Lower leg skin (tissue), 4 donors: ENCODE measurements at places on chromosomes 11 and 22.

DNA sequence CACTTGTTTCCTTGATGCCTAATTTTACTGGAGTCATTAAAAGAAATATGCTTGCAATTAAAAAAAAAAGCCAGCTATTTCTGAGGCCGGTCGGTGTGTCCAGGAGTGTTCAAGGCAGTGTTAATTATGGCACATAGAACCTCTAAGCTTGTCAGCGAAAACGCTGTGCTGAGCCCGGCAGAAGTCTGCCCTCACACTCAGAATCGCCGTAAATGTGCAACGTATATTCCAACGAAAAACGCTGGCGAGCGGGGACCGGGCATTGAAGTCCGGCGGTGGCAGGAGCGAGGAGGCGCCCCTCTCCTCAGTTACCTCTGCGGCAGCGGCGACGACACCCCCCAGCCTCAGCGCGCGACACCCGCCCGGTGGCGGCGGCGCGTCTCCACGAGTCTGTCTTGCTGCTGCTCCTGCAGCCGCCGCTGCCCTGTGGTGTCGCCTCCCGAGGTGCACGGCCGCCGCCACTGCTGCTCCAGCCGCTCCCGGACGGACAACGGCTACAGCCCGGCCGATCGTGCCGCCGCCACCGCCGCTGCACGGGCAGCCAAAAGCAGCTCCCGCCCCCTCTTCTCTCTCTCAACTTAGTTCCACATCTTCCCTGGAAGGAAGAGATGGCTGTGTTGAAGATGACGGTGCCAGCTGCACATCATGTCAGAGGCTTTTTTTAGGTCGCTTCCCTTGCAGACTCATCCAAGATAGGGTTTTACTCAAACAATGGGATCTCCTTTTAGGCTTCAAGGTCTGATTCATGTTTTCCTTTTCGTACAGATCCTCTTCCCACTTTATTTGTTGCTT, 56.0 kb downstream of the JAM3 start:
- peak; percentile 88 for DNase-seq

GRCh38 chr22:45805413-45805812, 133.8 kb downstream of the ATXN10 start:
- DNase-seq, result no peak

DNA sequence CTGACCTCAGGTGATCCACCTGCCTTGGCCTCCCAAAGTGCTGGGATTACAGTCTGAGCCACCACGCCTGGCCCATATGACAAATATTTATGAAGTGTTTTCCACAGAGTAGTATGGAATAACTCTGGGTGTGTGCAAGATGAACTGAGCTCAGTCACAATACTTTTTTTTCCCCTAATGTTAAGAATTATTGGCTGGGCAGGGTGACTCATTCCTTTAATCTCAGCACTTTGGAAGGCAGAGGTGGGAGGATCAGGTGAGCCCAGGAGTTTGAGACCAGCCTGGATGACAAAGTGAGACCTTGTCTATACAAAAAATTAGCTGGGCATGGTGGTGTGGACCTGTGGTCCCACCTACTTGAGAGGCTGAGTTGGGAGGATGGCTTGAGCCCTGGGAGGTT, 6.4 kb downstream of the PTPRJ start:
- no peak for DNase-seq

- no peak for DNase-seq
Measured at GRCh38 chr22:39933741-39934140, 26.5 kb upstream of the TMA7B start.

- no peak for DNase-seq
Measured at GRCh38 chr22:20787746-20788626, 14.1 kb downstream of the SERPIND1 start.

- no peak for DNase-seq
Measured at GRCh38 chr11:98277251-98277912, 743.4 kb upstream of the CNTN5 start.

DNA sequence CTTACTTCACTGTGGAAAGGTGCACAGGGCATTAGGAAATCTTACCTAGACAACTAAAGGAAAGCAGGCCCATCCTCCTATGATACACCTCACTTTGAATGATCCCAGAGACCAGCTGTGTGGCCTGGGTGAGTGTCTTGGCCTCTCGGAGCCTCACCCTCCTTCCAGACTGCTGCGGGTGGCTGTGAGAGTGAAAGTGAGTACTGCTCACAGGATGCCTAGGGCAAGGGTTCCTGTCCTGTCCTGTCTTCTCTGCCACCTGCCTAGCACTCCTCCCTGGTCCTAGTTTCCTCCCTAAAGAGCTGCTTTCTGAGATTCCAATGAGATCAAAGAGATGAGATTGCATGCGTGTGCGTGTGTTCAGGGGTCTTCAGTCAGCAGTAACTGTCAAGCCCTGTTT, 19.5 kb upstream of the ADORA2A start:
- no peak for DNase-seq

GRCh38 chr22:36258701-36259614, 6.0 kb downstream of the APOL1 start:
- DNase-seq, result no peak

DNA sequence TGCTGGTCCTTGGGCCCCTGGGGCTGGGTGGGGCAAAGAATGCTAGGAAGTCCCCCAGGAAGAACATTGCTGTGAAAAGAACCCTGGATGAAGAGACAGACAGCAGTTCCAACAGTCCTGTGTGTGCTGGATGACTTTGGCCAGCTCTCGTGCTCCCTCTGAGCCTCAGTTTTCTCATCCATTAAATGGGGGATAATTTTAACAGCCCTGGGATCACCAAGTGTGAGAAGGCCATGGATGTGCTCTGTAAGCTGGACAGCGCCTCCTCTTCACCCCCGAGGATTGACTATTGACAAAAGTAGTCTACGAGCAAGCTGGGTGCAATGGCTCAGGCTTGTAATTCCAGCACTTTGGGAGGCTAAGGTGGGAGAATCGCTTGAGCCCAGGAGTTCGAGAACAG, 2.5 kb downstream of the LARGE2 start:
- DNase-seq, result no peak

GRCh38 chr22:47386812-47387510, 624.5 kb downstream of the TBC1D22A start:
- DNase-seq, result no peak

GRCh38 chr22:17114898-17115235, 6.3 kb downstream of the TMEM121B start:
- DNase-seq, result no peak

DNA sequence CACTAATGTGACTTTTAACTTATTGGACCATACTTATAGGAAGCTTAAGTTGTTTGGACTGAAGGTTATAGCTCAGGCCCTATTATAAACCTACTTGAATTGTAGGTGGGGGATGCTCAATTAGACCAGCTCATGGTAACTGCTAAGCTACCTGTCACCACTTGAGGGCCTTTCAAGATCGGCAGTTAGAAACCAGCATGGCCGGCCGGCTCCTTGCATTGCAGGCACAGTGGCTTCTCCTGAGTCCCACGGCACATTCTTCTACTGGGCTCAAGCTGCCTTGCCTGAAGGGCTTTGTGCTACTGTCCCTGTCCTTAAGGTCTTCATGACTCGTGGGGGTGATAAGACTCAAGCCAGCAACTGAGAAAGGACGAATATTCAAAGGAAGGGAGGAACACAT, 70.8 kb downstream of the TBC1D22A start:
- no peak for DNase-seq
